ENCODE measurements at places on chromosomes 4 and X.

GRCh38 chr4:115489279-115489678 lies 375.9 kb upstream of the NDST4 start:
- no peak for DNase-seq

- no peak for DNase-seq
These were observed 62.0 kb downstream of the ZFYVE28 start for GRCh38 chr4:2356123-2357069.

- DNase-seq, result no peak
These were observed 41.0 kb upstream of the KLHL34 start for GRCh38 chrX:21699136-21699535.

GRCh38 chr4:26083987-26084386 lies 170.0 kb downstream of the SMIM20 start:
- DNase-seq, result no peak

DNA sequence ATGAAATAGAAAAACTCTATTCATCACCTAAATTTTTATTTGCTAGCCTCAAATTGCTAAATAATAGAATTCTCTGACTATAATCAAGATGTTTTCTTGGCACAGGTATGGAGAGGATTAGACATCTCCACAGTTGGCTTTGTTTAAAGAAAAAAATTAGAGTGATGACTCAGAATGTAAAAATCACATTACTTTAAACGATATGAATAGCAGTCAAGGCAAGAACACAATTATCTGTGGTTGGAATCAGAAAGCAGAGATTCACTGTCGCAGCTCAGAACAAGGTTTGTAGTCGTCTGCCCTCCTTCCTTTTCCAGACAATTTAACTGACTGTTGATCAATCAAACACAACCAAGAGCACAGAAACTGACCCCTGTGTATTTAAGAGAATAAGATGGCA lies 32.2 kb upstream of the CCKAR start:
- no peak for DNase-seq

GRCh38 chrX:138946926-138947325 lies 235.4 kb upstream of the FGF13 start:
- no peak for DNase-seq

GRCh38 chr4:62366939-62367338 lies 1166.8 kb downstream of the ADGRL3 start:
- no peak for DNase-seq

DNA sequence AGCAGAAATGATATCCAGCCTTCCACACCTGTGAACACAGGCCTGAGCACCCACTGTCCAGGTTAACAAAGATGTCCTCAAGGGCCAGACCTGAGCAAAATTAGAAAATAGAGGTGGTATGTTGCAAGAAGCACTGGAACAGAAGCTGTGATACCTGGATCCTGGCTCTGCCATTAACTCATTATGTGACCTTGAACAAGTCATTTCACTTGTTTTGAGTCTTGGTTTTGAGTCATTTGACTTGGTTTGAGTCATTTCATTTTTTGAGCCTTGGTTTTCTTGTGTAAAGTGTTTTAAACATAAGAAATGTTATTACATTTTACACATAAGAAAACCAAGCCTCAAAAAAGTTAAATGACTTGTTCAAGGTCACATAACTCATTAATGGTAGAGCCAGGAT lies 2.9 kb upstream of the NWD2 start:
- DNase-seq, result no peak

- no peak for DNase-seq
These were observed 37.8 kb downstream of the SEPTIN6 start for GRCh38 chrX:119655125-119655524.

DNA sequence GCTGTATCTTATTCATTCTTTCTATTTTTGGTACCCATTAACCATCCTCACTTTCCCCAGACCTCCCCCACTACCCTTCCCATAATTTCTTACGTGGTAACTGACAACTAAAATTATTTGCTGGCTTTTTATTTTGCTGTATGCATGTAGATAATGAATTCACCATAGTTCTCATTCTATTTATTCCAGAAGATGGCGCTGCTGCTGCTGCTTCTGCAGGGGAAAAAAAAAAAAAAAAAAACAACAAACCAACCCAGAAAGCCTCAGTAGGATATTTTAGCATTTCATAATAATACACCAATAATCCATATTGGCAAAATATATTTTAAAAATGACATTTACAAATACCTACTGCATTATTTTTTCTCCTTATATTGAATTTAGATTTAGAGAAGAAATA lies 416.6 kb upstream of the MAGEB18 start:
- no peak for DNase-seq

GRCh38 chr4:187422655-187423054 lies 572.9 kb upstream of the ZFP42 start:
- no peak for DNase-seq

Data from central memory CD4-positive, alpha-beta T cell (primary cell).